ENCODE measurements at places on chromosomes 16 and 17. TPM values are rescaled to one million over a fixed set of nuclear protein-coding genes. Genes with fewer than 3 reads are reported as not detected.

Gene KRT24
- total RNA-seq = not detected

Gene FZD2
- total RNA-seq = 0.84 TPM

Gene CCDC144A
- total RNA-seq = 3.8 TPM

Gene WSCD1
- total RNA-seq = 0.21 TPM

Gene MRPL45
- 17.2 TPM for total RNA-seq

Gene TP53TG3
- total RNA-seq = not detected
